ENCODE measurements at places on chromosomes 5 and 9.
A peak's percentile ranks its signal among the peaks of the same experiment; 100 is the strongest.

GRCh38 chr5:96871027-96871399 lies 5.3 kb upstream of the ERAP2 start:
- no peak for DNase-seq

DNA sequence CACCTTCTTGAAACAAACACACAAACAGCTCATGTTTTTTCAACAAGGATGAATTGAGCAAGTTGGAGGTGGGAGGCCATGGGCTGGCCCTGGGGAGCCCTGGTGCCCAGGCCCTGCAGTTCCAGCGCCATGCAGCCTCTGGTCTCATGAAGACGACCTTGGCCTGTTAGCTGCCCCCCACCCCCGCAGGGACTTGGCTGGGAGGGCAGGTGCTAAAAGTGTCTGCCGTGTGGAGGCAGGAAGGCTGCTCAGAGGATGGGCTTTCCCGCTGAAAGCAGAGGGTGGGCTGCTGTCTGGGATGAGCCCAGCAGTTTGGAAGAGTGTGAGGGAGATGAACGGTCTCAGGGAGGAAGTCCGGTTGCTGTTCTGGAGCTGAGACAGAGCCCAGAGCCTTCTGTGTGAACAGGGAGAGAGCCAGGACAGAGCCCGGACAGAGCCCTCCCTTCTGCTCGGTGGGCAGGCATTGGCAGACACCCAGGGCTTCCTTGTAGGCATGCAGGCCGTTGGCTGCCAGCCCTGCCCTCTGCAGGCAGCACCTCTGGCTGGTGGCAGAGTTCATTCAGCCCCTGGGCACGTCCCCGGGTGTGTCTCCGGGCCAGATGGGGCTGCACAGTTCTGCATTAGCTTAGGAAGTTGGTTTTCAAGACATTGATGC lies 18.7 kb downstream of the ROPN1L start:
- DNase-seq = no peak

DNA sequence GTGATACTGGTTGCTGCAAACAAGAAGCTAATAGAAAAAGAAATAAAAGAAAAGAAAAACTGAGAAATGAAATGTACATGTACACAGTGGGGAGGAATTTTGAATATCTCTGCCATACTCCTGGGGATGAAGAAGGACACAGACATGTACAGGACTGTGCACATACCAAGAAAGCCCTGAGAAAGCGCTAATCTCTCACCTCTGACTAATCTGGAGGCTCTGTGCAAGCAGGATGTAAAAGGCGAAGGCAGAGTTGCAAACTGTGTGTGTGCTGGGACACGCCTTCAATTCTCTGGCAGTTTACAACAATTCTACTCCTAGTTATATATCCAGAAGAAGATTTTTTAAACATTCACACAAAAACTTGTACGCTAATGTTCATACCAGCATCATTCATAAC lies 211.4 kb downstream of the KIAA0825 start:
- no peak for DNase-seq

DNA sequence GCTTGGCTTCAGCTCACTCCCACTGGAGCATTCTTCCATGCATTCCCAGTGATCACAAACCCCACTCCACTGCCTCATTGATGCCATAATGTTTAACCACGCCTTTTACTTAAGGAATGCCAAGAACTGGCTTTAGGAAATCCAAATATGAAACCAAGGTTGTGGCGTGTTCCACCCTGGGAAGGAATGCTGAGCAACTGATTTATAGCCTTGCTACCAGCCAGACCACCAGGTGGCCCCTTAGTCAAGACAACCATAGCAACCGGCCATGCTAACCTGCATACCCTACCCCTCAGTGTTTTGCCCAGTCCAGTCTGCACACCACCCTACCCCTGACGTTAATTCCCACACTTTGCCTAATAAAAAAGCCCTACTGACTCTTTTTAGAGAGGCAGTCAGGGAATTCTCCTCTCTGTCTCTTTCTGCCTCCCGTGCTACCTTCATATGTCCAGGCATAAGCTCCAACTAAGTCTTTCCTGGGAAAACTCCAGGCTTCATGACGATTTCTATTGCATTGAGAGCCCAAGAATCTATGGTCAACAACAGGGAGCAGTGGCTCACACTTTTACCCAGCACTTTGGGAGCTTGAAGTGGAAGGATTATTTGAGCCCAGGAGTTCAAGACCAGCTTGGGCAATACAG lies 27.0 kb upstream of the PRRC2B start:
- DNase-seq = no peak

DNA sequence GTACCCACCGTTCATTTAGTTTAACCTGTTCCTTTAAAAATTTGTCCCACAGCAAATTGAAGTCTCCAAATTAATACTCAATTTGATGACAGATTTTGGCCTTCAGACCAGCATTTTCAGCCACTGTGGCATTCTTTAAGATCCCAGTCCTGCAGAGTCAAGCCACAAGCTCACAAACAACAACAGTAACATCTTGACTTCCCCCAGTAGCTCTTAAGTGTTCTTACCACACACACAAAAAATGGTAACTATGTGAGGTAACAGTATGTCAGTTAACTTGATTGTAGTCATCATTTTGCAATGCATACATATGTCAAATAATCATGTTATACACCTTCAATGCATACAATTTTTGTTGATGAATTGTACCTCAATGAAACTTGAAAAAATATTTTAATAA lies 247.9 kb downstream of the LURAP1L start:
- DNase-seq = no peak

DNA sequence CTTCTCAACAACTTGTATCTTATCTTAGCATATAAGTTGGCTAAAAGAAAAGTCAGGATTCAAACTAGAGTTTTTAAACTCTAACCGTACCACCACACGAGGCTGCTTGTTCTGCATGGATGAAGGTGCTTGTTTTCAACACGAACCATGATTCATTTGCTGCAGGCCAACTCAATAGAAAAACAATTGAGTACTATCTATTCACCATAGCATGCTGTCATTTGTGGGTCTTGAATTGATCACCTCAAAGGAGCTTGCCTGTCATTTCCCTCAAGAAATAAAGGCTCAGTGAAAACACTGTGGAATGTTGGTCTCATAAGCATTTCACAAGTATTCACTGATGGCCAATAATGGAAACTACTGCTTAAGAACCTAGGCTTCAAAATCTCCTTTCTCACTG lies 21.0 kb upstream of the GRIA1 start:
- DNase-seq = no peak

GRCh38 chr5:125896368-125896767 lies 526.8 kb upstream of the GRAMD2B start:
- DNase-seq = no peak

GRCh38 chr9:16572005-16572734 lies 298.3 kb downstream of the BNC2 start:
- no peak for DNase-seq

GRCh38 chr5:109951348-109951747 lies 261.6 kb downstream of the MAN2A1 start:
- DNase-seq = no peak

GRCh38 chr9:121944711-121945191 lies 148.4 kb downstream of the TTLL11 start:
- DNase-seq = no peak

GRCh38 chr5:151126199-151126645 lies 31.4 kb downstream of the ANXA6 start:
- peak; percentile 80 for DNase-seq

DNA sequence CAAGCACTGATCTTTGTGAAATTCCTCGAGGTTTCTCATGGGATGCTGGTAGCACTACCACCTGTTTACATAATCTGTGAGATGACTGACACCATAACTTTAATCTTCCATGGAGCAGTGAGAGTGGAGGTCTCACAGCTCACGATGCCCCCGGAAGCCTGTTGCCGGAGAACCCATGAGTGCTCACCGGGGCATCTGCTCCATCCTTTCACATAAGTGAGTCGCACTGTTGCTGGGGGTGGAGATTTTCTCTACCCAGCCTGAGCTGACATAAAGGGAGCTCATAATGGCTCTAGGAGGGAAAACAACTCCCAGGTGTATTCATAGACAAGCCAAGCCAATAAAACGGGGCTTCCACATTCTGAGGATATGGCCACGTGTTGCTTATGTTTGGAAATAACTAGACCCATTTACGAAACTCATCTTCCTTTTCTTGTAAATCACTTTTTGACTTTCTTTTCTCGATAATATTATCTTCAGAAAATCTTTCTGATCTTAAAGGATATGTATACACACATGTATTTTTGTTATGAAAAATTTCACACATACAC lies 11.2 kb upstream of the GFPT2 start:
- DNase-seq = no peak

DNA sequence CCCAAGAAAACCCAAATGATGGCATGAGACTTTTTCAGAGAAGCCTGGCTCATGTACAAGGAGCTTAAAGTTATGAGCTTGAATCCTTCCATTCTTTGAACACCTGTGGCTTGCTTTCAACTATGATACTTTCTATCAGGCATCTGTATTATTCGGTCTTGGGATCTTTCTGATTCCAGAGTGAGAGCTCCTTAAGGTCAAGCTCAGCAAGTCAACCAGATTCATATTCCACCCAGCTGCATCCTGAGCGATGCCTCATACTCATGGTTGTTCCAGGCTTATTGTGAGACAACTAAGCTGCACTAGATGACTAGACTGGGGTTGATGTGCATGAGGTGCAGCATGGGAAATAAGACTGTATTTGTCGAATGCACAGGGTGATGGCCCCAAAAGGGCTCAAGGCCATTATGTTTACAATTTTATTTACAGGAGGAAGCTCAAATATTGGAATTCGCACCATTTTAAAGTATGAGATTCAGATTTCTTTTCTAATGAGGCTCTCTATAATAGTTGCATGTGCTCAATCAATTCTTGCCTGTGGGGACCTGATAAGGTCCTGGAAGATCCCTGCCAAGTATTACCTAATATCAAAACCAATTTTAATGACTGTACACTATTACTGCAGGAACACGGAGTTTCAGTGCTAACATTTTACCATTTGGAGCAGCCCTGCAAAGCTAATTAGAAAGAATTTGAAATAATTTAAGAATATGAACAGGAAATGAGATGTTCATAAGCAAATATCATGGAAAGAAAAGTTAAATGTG lies 453.8 kb downstream of the SEMA5A start:
- DNase-seq = no peak

- no peak for DNase-seq
These were observed 101.1 kb downstream of the C5orf15 start for GRCh38 chr5:133867341-133867740.

DNA sequence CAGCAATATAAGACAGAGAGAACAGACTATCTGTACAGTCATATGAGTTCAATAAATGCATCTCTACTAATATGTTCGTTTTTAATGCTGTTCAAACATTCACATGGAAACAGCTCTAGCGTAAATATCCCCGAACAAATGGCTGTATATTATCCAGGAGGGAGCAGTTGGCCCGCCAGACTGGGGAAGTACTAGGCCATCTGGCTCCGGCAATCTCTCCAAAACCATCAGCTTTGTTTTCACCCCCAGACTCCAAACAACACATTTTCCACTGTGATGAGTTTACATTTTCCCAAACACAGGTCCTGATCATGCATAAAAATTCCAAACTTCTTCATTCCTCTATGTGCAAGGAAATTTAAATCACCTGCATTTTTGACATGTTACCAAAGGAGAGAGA lies 8.7 kb downstream of the EBF1 start:
- DNase-seq = no peak

GRCh38 chr5:90056911-90057705 lies 352.4 kb downstream of the CETN3 start:
- DNase-seq = no peak

DNA sequence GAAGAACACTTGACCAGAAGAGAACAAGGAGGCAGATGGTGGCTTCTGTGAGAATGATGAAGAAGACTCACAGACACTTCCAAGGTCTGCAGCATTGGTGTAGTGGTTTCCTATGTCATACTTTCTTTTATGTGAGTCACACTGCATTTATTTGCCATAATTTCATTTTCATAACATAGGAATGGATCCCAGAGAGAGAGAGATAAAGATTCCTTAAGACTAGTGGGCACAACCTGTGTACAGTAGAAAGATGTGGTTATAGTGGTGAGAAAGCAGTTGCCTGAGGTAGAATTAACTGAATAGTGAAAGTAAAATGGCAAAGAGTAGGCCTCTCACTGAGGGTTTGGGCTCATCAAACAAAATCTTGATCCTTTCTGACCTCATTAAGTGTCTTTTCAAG lies 7.6 kb upstream of the CCDC152 start:
- no peak for DNase-seq

DNA sequence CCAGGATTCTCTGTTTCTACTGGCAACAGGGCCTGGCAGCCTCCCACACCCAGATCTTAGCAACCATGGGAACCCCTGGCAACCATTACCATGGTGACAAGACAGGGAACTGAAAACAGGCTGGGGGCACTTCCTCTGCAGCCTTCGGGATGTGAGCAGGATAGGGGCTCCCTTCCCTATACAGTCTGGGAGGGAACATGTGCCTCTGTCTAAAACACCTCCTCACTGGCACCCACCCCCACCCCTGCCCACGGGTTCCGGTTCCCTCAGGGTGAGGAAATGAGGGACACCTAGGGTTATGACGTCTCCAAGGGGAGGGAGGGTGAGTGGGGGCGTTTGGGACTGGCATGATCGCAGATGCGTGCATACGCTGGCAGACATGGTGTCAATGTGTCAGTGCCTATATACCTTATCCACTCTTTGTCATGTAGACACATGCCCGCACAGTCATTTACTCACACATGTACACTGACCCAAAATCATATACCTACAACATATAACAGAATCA lies 3.0 kb upstream of the DNAJB5 start:
- DNase-seq = peak; percentile 54

GRCh38 chr9:106880863-106881262 lies 17.9 kb downstream of the ZNF462 start:
- no peak for DNase-seq

GRCh38 chr5:73981704-73982103 lies 355.7 kb downstream of the ARHGEF28 start:
- no peak for DNase-seq

DNA sequence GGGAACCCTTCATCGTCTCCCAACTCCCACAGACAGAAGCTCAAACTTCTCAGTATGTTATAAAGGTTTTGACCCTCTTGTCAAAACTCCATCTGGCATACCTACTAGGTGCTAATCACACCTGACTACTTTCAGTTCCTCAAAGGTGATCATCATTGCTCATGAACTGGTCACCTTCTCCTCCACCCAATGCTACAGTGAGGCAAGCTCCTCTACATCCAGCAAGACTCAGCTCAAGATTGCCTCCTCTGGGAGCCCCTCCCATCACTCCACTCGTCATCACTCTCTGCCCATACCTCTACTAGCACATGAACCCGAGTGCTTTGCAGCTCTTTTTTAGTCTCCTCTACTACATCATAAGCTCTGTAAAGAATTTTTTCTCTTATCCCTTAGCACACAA lies 102.4 kb downstream of the LPAR1 start:
- no peak for DNase-seq

DNA sequence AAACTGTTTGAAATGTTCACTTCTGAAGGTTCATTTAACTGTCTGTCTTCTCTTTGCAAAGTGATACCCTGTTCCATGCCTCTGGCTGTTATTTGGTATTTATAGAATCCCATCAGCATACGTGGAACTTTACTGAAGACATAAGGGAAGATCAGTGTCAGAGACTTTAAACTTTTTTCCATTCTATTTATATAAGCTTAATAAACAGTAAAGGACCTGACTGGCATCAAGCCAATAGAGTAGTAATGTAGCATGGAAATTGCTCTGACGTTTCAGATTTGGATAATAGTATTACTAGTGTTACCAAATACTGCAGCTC lies 94.9 kb upstream of the MINAR2 start:
- DNase-seq = peak; percentile 19
